ENCODE measurements at places on chromosomes 4 and X.
A peak's percentile ranks its signal among the peaks of the same experiment; 100 is the strongest.

GRCh38 chr4:114691865-114692264 lies 93.3 kb downstream of the UGT8 start:
- no peak for DNase-seq

DNA sequence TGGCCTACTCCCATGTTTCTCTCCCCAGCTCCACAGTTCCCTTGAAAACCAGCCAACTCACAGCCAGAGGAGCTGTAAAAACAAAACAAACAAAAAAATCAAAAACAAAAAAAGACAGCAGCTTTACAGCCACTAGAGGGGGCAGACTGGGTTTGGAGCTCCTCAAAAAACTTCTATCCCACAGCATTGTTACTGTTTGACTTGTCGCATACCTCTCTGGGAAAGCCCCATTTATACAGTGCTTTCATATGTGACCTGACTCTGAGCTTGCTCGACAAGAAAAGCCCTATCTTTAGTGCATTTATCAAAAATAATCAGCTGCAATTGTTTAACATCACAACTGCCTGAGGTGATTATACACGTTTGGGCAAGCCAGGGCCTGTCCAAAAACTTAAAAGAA lies 21.6 kb downstream of the TSPAN6 start:
- DNase-seq: no peak

DNA sequence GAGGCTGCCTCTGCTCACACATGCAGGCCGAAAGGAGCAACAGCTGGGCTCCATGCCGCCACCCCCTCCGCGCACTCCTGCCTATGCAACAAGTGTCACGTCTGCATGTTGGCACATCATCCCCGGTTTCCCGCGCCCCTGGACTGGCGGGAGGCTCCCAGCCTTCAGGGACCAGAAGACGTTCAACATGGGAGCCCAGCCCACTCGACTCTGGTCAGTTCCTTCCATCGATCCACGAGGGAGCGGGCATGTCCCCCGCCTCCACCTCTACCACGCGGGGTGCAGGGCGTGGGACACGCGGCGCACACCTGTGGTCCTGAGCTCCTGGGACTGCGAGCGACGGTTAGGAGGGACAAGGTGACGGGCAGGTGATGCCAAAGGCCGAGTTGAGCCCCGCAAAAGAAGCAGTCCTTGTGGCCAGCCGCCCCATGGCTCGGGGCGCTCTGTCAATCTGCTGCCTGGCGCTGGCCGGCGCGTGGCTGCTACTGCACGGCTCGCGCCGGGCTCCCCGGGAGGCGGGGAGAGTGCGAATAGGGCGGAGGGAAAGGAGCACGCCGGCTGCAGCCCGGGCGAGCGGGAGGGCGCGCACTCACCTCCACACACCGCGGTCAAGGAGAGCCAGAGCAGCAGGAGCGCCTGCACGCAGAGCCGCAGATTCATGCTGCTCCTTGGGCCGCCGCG lies 645 bp downstream of the APLN start:
- DNase-seq: peak; percentile 32

- DNase-seq: no peak
Observed at GRCh38 chrX:119552508-119552907, 12.7 kb downstream of the STEEP1 start.

DNA sequence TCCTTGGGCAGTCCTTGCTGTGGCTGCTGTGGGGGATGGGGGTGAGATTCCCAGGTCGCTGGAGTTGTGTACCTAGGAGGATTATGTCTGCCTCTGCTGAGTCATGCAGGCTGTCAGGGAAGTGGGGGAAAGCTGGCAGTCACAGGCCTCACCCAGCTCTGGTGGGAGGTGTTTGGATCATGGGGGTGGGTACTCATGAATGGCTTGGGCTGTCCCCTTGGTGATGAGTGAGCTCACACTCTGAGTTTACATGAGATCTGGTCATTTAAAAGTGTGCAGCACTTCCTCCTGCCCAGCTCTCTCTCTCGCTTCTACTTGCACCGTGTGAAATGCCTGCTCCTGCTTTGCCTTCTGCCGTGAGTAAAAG lies 24.6 kb upstream of the PDLIM3 start:
- DNase-seq: no peak

- DNase-seq: no peak
Observed at GRCh38 chr4:152946446-152946845, 10.3 kb downstream of the FHDC1 start.

GRCh38 chr4:62627141-62627540 lies 1427.0 kb downstream of the ADGRL3 start:
- DNase-seq: no peak

GRCh38 chr4:22721204-22721603 lies 28.5 kb downstream of the GBA3 start:
- no peak for DNase-seq

DNA sequence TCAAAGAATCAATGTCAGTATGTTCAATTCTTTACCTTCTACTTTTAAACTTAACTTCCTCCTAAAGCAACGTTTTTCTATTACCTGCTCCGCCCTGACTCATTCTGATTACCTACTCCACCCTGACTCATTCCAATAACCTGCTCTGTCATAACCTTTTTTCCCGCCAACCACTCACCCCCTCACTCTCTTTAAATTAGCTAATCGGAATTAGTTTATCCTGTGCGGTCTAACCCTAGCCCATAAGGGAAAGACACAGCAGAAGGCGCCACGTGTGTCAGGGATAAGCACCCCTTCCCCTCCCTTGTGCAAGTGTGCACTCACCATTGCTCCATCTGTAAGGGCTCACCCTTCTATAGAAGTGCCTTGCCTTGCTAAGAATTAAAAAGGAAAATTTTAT lies 64.4 kb downstream of the EIF4E start:
- no peak for DNase-seq

GRCh38 chrX:39477762-39478120 lies 620.0 kb downstream of the BCOR start:
- DNase-seq: peak; percentile 16

DNA sequence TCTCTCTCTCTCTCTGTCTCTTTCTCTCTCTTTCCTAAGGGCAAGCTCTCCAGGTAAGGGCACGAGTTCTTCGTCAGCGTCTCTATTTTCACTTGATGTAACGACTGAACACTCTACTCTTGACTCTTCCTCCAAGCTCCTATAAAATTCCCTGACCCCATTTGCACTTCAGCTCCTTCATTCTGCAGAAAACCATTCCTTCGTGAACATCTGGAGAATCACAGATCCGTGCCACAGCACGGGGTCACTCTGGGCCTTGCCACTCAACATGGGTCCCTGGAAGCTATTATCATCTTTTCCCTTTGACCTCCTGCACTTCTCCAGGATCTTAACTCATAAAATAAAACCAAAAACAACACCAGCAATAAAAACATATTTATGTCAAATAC lies 112.0 kb upstream of the LNX1 start:
- no peak for DNase-seq

DNA sequence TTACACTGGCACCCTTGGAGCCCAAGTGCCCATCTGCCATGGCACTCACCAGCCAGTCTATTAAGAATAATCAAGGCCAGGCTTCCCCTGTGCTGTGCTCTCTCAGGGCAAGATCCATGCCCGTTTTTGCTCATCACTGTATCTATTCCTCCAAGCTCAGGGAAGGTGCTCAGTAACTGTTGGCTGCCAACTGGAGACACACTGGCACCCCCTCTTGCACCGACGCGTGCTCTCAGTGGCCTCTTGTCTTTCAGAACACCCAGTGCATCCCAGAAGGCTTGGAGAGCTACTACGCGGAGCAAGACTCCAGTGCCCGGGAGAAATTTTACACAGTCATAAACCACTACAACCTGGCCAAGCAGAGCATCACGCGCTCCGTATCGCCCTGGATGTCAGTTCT lies 30.1 kb downstream of the NSG1 start:
- DNase-seq: no peak

- DNase-seq: no peak
Observed at GRCh38 chrX:15475021-15475420, 18.1 kb downstream of the PIR start.

DNA sequence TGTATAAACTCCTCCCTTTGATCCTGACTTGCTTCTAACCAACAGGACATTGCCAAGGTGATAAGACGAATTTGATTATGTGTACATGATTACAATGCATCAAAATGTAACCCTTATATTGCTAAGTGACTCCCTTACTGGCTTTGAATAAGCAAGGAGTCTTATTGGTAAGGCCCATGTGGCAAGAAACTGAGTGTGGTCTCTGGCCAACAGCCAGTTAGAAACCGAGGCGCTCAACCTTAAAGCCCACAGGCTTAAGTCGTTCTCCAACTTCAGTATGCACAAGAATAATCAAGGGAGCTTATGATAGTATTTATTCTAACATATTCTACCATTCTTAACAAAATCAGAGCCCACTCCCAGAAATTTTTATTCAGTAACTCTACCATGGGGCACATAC lies 374.2 kb upstream of the F9 start:
- DNase-seq: no peak

DNA sequence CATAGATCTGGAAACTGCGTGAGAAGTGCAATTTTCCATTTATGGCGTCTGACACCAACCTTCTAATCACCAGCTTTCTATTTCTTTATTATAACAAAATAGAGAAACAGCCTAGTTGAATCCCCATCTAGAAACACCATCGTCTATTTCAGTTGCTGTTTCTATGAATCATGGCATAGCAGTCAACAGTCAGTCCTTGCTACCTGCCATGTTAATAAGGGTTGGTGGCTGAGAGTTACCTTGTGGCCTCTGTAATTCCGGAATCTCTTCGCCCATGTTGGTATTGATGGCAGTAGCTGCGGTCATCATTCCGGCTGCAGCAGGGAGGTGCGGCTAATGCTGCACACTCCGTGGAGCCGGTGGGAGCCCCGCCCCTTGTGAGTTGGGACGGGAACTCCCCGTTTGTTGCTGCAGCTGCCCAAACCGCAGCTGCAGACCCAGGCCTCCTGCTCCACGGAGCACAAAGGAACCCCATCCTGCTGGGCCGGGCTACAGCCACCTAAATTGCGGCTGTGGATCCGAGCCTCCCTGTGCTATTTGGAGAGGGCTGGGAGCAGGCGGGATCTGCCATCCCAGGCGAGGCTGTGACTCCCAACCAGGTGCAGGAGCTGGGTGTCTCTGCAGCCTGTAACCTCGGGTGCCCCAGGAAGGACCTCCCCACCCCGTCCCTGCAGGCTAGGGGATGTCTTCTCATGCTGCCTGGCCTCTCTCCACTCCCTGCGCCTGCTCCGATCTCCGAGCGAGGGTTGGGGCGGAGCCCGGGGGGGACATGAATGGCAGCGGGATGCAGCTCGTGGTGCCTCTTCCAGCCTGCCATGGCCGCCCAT lies 115.4 kb upstream of the STK26 start:
- DNase-seq: no peak

GRCh38 chr4:186708554-186708953 lies 15.1 kb downstream of the FAT1 start:
- DNase-seq: no peak

DNA sequence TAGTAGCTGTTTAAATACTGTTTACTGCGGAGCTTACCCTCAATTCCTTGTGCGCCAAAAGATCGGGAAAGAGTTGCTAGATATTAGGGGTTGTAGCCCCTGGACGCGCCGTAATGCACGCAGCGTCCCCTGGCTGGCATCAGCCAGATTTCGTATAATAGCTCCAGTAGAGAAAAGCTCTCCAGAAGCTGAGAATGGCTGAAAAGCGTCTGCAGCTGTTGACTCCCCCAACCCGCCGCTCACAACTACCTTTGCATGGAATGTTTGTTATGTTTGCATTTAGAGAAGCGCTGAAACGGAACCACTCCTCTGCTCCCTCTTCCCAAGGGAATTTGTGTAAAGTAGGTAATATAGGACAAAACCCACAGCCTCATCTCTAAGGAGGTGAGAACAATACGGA lies 3.7 kb downstream of the DOCK11 start:
- peak; percentile 12 for DNase-seq

- no peak for DNase-seq
Observed at GRCh38 chr4:184384810-184385557, 89.4 kb downstream of the IRF2 start.

DNA sequence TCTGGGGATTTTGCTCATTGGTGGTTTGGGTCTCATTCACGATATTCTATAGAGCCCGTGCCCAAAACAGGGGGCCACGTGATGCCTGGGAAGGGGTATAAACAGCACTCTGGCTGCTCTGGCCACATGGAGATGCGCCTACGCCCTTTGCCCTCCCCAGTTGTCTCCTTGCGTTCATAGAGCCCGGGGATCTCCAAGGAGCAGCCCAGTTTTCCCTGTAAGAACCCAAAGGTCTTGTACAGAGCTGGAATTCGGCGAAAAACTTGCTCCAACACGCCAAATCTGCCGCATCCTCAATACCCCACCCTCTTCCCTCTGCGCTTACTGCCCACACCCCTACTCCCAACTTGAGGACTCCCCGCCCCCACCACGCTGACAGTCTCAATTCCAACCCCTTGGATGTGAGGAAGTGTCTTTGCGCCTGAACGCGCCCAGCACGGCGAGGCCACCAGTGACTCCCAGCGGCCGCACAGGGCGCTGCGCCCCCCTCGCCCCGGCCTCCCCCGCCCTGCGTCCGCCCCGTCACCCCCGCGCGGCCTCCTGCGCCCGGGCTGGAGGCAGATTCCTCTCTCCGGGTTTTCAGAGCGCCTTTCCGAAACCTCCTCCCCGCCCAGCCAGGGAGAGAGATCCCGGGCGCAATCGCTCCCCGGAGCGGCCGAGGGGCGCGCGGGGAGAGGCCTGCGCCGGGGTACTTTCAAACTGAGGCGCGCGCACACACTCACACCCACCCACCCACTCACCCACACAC lies at the start of gene NHS:
NHS (plus strand) TSS at position 582 of the 748 bp plus-strand sequence. CDS start 558 bp downstream, outside the sequence.
- peak; percentile 49 for DNase-seq

DNA sequence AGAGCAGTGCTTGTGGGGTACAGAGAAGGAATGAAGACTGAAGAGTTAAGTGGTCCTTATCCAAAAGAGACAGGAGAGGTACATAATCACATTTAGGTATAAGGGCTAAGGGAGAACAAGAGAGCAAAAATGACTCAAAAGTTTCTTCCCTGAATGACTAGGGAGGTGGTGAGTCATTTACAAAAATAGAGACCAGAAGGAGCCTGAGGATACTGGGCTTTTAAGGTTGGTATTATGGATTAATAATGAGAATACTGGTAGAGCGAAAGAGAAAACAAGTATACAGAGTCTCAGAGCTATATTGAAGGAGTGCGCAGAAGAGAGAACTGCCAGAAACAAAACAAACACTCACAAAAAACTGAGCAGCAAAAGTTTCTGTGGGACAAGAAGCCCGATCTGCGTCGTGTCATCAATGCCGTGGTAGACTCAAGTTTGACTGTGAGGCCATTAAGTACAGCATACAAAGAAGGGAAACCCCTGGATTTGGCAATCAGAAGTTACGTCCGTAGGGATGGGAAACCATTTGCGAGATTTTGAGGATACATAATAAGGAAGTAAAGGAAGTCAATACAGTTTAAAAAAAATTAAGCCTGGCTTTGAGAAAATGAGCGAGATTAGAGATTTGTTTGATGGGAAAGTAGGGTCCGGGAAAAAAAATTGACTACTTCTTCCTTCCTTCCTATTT lies 129.1 kb upstream of the STIM2 start:
- DNase-seq: no peak

- DNase-seq: no peak
Observed at GRCh38 chr4:6354119-6354518, 84.5 kb downstream of the WFS1 start.

- no peak for DNase-seq
Observed at GRCh38 chr4:86939729-86940575, 5.1 kb downstream of the AFF1 start.

DNA sequence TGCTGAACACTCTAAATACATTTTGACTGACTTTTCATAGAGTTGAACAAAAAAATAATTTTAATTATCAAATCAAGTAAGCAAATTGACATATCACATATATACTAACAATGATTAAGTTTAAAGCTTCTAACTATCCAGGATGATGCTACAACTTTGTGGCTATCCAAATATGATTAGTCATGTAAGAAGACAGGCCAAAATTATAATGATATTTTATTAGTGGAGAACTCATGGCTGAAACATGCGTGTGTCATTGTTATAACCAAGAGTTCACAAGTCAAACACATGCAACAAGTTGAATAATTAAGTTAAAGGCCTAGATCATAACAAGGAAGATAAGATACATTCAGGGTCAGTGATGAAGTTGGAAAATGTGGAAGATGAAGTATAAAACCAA lies 346.8 kb downstream of the FSTL5 start:
- no peak for DNase-seq
